CD4-positive, CD25-positive, alpha-beta regulatory T cell (primary cell): ENCODE measurements at places on chromosomes 13 and 19. TPM values are rescaled to one million over a fixed set of nuclear protein-coding genes. Genes with fewer than 3 reads are reported as not detected.

Gene VASP
- total RNA-seq, result 115 TPM

GRCh38 chr19:54473892-54474372 lies 836 bp upstream of the CDC42EP5 start:
- DNase-seq, result no peak

GRCh38 chr19:10069046-10069445 lies 17.1 kb upstream of the SHFL start:
- no peak for DNase-seq

GRCh38 chr13:80036845-80037504 lies 304.0 kb downstream of the SPRY2 start:
- DNase-seq, result no peak

- DNase-seq, result peak; percentile 93
Measured at GRCh38 chr19:43439032-43439708, 24.5 kb downstream of the TEX101 start.

Gene CCL25
- not detected for total RNA-seq

DNA sequence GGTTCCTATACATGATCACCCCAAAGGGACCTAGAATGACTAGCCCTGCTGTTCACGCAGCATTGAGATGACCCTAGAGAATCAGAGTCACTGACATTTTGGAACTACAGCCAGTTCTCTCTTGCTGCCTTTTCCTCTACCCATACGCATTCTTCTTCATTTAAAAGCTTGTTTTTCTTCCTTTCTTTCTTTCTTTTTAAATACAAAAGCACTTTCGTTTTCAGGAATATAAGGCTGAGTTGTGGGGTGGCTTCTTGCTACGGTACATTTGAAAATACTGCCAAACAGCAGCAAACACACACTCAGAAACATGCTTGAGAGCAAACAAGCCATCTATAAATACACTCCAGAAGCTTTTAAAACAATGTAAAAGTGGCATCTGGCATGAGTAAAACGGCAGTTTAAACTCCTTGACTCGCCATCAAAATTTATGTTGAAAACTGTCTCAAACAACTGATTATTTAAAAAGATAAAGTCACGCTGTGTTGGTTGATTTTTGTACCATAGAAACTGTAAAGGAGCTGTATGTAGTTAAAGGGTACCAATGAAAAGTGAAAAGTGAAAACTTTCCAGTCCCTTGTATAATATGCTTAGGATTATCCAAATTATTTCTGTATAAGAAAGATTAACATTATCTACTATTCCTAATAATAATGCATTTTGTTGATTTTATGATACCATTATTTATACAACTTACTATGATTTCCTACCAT lies 95.6 kb downstream of the PCDH9 start:
- DNase-seq, result no peak

Gene TUBA3C
- not detected for total RNA-seq

DNA sequence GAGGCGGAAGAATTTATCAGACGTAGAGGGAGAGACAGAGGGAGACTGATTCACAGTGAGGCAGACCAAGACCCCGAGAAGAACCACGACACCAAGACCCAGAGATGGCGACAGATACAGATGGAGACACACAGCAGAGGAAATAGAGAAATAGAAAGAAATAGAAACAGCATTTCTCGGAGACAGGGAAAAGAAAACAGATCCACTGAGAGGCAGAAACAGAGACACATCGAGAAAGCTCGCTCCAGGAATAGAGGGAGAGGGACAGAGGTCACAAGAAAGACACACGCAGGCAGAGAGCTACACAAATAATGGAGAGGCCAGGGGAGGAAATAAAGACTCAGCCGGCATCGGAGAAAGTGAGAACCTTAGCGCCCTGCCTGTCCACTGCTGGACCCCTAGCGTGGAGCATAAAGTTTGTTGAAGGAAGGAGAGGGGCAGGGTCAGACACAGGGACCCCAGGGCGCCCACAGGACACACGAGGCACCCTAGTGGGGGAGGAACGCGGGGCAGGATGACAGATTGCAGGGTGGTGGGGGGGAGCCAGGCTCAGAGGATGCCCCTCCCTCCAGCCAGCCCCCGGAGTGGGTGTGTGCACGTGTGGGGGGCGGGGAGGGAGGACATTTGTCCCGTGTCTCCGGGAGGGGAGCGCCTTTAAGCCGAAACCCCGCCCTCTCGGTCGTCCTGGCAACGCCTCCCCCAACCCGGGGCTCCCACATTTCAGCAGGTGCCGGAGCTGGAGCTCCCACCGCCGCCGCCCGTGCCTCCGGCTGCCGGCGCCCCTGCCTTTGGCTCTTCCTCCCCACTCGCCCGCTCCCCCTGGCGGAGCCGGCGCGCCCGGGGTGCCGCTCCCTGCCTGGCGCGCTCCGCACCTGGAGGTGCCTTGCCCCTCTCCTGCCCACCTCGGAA lies at the start of gene PRKCG:
PRKCG (plus strand) TSS at position 716 of the 909 bp plus-strand sequence. CDS start 298 bp downstream, outside the sequence.
- peak; percentile 69 for DNase-seq

GRCh38 chr19:10514211-10515145 lies 2.8 kb downstream of the S1PR5 start:
- no peak for DNase-seq

GRCh38 chr19:2552859-2553258 lies 76.9 kb downstream of the GADD45B start:
- peak; percentile 77 for DNase-seq

Gene PABPC3
- total RNA-seq, result 0.22 TPM
